Thymus (tissue), 14 donors: ENCODE measurements at places on chromosomes 7 and 10.

DNA sequence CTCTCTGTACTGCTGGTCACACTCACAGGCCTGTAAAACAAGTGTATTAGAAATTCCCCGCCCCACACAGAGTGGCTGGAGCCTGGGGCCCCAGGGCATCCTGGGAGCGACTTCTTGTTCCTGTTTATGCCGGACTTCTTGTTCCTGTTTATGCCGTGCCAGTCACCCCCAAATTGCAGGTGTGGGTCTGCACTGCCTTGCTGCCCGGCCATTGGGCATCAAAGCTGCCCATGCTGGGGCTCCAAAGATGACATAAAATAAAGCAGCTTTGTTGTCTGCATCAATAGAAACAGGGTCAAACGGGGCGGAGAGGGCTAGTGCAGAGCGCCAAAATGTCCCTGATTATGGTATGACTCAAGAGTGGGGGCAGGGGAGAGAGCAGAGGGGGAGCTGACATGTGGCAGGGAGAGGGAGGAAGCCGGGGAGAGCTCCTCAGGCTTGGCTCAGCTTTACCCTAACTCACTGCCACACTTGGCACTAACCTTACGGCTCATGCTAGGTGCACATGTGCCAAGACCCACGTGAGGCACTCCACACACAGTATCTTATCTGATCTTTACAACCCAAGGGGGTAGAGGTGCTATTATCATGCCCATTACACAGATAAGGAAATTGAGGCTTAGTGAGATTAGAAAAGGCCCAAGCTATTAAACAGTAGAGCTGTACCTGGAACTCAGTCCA lies 98.4 kb downstream of the PIP4K2A start:
- DNase-seq: no peak

- DNase-seq: no peak
Measured at GRCh38 chr10:47412177-47412730, 28.2 kb upstream of the ZNF488 start.

DNA sequence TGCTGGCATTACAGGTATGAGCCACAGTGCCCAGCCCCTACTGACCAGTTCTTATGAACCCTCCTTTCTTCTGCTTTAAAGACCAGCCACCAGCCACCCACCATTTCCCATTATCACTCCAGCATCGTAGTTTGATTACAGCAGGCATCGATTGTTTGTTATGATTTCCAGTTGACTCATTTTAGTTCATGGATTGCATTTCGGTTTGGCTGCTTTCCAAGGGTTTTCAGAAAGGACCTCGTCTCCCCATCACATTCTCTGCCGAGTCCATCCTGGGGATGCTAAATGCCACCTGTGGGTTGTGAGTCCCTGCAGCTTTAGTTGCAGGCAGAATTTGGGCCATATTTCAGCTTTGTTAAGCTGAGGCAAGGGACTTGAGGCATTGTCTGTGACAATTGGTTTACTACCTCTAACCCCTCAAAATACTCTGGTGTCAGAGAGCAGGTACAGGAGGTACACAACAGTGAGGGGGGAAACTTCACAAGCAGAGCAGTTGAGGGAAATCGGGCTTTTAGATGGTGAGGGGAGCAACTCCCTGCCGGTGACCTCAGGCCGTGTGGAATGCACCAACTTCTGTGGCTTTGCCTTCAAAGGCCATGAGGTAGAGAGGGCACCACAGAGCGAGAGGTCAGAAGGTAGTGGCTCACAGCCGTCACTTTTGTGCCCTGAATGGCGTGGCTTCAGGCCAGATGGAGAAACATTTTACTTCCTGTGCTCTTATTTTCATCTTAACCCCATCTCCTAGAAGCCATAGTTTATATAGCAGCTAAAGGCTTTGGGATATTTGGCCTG lies 203.8 kb downstream of the CCDC3 start:
- DNase-seq: no peak

GRCh38 chr7:70645279-70645678 lies 486.7 kb upstream of the GALNT17 start:
- DNase-seq: no peak

DNA sequence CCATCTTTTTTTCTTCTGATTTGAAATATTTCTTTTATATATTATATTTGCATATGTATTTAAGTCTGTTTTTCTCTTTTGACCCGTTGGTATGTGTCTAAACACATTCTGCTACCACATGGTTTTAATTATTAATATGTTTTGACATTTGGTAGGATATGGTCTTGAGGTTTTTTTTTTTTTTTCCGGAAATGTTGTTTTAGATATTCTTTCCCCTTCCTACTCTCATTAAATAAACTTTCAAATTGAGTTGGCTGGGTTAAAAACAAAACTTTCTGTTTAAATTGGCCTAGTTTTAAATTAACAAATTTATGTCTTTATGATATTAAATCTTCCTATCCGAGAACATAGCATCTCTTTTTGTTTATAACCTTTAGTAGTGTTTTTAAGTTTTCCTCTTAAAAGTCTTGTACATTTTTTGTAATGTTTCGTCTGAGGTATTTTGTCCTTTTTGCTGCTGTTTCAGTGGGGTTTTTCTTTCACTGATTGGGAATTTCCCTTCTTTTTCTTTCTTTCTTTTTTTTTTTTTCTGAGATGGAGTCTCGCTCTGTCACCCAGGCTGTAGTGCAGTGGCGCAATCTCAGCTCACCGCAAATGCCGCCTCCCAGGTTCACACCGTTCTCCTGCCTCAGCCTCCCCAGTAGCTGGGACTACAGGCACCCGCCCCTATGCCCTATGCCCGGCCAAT lies 25.4 kb downstream of the STAM start:
- no peak for DNase-seq

DNA sequence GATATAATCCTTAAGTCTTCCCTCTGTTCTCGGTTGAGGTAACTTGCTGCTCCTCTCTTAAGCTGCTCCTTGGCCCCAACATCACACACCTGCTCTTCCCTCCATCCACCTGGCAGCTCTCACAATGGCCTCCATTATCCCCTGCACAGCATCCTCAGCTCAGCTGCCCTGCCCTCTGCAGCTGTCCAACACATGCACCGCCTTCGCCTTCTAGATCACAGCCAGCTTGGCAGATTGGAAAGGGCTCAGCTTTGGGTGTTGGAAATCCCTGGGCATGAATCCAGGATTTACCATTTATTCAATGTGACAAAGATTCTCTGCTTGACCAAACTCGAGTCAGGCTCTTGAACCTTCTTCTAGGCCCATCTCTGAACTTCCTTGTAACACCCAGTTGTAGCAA lies 20.6 kb downstream of the RGR start:
- DNase-seq: no peak

DNA sequence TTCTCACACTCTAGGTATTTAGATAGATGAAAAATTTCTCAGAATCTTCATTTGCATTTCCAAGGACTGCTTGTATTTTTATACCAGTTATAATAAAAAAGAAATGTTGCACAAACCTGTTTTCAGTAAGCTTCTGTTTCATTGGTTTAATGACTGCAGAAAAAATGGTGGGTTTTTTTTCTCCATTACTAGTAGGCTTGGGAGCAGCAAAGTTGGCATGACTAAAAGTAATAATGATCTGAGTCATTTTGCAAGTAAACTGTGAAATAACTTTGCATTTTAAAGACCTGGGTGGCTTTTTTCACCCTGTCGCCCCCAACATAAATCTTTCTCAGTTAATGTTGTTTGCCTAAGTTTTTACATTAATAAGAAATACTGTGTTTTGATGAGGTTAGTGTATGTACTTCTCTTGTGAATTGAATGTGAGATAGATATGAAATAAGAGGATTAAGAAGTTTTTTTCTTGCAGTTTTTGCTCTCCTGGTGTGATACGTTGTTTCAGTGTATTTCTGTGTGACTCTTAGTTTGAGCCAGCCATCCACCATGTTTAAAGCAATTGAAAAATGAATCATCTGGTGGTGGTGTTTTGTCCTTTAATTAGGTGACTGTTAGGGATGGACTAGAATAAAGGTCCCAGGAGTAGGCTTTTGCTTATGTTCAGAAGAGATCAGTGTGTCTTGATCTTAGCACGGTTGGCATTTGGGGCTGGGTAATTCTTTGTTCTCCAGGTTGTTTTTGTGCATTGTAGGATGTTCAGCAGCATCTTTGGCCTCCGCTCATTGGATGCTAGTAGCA lies 1.8 kb downstream of the GNAI1 start:
- DNase-seq: no peak

- DNase-seq: no peak
Measured at GRCh38 chr7:151559557-151560183, 40.0 kb upstream of the RHEB start.

GRCh38 chr7:51058764-51059163 lies 257.8 kb downstream of the COBL start:
- DNase-seq: no peak

- peak; percentile 28 for DNase-seq
Measured at GRCh38 chr7:100957832-100958421, 8.6 kb downstream of the MUC3A start.

DNA sequence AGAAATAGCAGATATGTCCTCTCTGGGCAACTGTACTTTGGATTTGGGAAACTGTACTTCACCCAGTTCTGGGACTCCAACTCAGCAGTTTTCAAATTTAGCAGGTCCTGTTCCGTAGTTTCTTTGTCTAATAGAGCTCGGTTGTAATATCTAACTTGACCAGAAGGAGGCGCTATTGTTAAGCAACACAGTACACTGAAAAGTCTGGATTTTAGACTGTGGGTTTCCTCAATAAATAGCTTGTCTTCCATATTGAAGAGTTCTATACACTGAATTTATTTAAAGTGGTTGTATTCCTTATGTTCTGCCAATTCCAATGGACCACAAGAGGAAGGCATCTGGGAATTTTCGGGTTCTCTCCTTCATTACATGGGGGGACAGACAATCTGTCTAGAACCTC lies 39.8 kb downstream of the ELFN1 start:
- no peak for DNase-seq

GRCh38 chr10:131561897-131562296 lies 250.4 kb upstream of the TCERG1L start:
- DNase-seq: no peak

GRCh38 chr7:108408296-108408991 lies 47.8 kb downstream of the NRCAM start:
- DNase-seq: no peak
